IPS-NIHi11 (cell line): ENCODE measurements at places on chromosomes 7 and 10.

DNA sequence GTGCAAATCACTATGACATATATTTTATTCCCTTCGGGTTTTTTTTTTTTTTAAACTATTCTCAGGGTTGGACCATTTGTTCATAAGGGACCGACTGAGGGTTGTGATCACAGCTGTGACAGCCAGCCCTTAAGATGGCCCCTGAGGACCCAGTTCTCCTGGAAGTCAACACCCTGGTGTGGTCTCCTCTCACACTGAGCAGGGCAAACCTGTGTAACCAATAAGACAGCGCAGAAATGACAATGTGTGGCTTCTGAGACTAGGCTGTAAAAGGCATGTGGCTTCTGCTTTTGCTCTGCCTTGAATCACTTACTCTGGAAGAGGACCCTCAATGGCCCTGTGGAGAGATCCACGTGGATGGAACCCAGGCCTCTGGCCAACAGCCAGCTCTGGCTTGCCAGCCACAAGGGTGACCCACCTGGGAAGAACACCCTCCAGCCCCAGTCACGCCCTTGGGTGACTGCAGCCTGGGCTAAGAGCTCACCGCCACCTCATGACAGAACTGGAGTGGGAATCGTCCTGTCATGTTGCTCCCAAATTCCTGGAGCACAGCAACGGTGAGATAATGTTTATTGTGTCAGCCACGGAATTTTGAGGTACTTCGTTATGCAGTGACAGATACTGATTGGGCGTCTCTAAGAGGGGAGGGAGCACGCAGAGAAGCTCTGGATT lies 127.1 kb downstream of the CLEC2L start:
- DNase-seq, result no peak

GRCh38 chr10:119120413-119120867 lies 16.5 kb downstream of the DENND10 start:
- no peak for DNase-seq

GRCh38 chr7:66557214-66558200 lies 71.2 kb upstream of the KCTD7 start:
- DNase-seq, result peak; percentile 93

- no peak for DNase-seq
These were observed 3.8 kb downstream of the AGAP3 start for GRCh38 chr7:151089893-151090730.

DNA sequence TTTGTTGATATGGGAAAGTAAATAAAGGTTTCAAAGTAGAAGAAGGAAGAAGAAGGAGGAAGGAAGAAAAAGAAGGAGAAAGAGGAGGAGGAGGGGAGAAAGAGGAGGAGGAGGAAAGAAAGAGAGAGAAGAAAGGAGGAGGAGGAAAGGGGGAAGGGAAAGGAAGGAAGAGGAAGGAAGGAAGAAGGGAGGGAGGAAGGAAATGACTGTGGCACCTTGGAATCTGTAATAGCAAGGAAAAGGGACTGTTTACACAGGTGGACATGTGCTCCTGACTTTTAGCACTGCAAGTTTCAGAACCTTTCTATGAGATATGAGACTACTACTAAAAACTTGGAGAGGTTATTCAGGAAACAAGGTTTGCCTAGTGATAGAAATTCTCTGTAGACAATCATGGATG lies 153.2 kb downstream of the BTAF1 start:
- no peak for DNase-seq

DNA sequence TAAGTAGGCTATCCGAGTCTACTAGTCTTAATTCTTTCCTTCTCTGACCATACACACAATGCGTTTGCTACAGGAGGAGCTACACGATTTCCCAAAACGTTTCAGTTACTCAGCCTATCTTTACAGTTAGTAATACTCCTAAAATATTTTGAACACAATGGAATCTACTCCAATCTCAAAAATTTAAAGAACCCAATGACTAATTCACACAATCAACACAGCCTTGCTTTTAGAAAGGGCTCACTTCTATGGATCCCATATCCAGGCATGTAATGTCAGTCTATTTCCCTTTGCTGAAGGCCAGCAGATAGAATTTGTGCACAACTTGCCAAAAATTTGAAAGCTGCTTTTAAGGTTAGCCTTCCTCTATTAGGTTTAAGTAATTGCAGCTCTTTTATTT lies 107.2 kb downstream of the VPS41 start:
- no peak for DNase-seq

DNA sequence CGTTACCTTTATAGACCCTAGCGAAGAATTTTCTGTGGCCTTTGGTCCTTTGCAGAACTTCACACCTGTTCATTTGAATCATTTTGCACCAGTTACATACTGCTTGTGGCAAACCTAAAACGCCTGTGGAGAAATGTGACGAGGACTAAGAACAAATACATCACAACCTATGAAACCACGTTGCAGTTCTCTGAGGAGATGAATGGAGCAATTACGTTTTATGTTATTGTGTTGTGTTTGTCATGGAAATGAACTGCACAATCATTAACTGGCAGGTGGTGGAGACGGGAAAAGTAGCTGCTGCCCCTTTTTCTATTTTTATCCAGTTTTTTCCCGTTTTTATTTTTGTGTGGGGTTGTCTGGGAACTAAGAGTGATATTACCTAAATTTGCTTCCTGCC lies 505.5 kb downstream of the SDK1 start:
- DNase-seq, result no peak

- DNase-seq, result no peak
These were observed 1.7 kb downstream of the CCSER2 start for GRCh38 chr10:84329986-84330651.

GRCh38 chr7:118082506-118082905 lies 101.5 kb upstream of the LSM8 start:
- DNase-seq, result no peak
